ENCODE measurements at places on chromosomes 13 and 19.

- DNase-seq = no peak
Measured at GRCh38 chr13:40764587-40765403, 6.2 kb downstream of the MRPS31 start.

DNA sequence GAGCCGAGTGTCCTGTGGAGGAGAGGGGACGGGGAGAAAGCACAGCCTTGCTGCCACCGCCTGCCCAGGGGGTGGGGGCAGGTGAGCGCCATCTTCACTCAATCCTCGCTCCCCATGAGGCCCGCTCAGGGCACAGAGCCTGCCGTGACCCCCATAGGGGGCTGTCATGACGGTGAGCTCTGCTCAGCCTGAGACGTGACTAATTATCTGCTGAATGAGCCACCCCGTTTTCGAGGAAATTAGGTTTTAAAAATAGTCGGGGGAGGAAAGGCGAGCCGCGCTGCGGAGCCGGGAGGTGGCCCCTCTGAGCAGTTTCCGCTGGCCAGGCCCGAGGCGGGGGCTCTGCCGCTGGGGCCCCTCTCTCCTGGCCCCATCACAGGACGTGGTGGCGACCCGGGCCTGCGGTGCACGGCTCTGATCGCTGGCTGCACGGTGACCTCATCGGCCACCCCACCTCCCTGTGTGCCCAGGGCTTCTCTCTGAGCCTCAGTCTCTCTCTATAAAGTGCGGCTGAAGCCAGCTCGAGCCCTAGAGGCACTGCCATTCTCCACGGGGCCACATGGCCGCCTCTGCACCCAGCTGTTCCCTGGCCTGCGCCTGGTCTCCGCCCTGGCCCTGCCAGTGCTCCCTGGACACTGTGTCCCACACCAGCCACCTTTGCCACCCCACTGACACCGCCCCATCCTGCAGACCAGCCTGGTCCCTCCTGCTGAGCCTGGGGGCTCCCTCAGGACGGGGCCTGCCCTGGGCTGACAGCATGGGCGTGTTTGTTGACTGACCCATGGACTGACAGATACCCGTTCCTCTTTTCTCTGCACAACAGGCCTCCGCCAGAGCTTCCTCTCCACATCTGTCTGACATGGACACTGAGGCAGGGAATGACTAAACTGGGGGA, 28.3 kb downstream of the PIP5K1C start:
- DNase-seq = no peak

DNA sequence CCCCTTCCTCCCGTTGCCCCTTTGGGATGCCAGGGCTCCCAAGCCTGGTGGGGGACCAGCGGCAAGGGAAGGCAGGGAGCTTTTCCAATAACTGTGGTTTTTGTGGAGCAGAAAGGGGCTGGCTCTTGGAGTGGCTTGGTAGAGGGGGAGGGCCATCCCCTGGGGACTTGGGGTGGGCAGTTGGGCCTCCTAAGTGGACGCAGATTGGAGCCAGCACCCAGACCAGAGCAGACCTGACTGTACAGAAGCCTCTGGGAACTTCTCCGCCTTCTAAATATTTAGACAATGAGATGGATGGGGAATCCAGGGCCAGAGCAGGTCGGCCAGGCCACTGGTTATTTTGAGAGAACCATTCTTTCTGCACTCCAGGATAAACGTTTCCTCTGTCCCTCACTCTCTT, 4.2 kb downstream of the PTGIR start:
- no peak for DNase-seq

- DNase-seq = no peak
Measured at GRCh38 chr13:40518481-40518882, 148.0 kb downstream of the FOXO1 start.

DNA sequence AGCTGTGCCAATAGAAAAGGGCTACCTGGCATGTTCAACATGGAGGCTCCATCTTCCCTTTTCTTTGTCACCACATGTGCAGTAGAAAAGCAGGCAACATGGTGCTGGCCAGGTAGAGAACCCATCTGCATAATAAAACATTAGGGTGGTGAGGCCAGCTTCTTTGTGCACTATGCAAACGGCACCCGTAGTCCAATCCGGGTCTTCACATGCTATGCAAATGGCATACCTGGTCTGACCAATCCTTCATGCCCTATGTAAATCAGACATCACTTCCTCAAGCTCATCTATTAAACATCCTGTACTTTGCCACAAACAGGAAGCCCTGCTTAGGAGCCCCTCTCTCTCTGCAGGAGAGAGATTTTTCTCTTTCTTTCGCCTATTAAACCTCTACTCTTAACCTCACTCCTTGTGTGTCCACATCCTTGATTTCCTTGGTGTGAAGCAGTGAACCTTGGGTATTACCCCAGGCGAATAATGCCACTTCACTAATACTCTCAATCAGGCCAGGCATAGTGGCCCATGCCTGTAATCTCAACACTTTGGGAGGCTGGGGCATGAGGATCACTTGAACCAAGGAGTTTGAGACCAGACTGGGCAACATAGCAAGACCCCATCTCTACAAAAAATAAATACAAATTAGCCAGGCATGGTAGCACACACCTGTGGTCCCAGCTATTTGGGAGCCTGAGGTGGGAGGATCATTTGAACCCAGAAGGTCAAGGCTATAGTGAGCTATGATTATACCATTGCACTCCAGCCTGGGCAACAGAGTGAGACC, 111.3 kb upstream of the MRI1 start:
- no peak for DNase-seq

- DNase-seq = no peak
Measured at GRCh38 chr13:52461265-52461664, 6.0 kb downstream of the CKAP2 start.

Data from RWPE2 (cell line).